ENCODE measurements at places on chromosomes 11 and 22.

DNA sequence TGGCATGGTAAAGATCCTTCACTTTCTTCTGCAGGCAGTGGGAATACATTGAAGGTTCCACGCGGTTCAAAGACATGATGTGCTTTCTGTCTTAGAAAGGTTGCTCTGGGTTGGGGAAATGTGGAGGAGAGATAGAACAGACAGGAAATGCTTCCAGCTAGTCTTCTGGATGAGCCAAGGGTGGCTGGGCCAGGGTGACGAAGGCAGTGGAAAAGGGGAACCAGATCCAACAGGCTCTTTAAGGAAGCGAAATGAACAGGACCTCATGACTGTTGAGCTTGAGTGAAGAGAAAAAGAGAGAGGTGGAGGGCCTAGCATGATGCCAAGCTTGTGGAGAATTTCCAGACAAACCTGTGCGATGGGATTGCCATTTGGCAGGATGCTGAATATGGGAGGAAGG, 56.4 kb upstream of the LMO1 start:
- DNase-seq, result no peak

GRCh38 chr22:17563936-17564391, 666 bp downstream of the SLC25A18 start:
- peak; percentile 64 for DNase-seq

- DNase-seq, result no peak
Observed at GRCh38 chr11:20839231-20839630, 169.8 kb downstream of the NELL1 start.

GRCh38 chr11:1916132-1916985, 3.1 kb upstream of the TNNT3 start:
- no peak for DNase-seq

- DNase-seq, result no peak
Observed at GRCh38 chr22:40482391-40482790, 112.0 kb downstream of the SGSM3 start.

DNA sequence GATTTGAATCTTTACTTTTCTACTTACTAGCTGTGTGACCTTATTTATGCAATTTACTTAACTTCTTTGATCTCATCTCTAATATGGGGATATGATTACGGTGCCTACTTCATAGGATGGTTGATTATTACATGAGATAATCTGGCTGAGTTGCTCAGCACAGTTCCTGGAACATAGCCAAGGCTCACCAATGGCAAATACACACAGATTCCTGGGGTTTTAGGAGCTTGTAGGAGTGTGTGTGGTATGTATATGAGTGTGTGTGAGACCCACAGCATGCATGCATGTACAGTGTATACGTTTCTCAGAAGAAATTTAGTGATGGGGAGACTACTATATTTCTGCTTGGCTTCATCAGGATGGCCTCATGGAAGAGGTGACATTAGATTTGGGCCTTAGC, 256.9 kb downstream of the KIRREL3 start:
- no peak for DNase-seq

GRCh38 chr11:59281177-59281576, 68.5 kb upstream of the MPEG1 start:
- DNase-seq, result no peak

- DNase-seq, result no peak
Observed at GRCh38 chr11:43396617-43397016, 37.9 kb downstream of the TTC17 start.

GRCh38 chr11:111194860-111195568, 50.5 kb upstream of the POU2AF2 start:
- no peak for DNase-seq

Data from cardiac fibroblast (primary cell).